H4 (cell line): ENCODE measurements at places on chromosomes 1 and 21. TPM values are rescaled to one million over a fixed set of nuclear protein-coding genes. Genes with fewer than 3 reads are reported as not detected.

NR5A2 gene
- 0.06 TPM in 2 replicates for total RNA-seq

ZNF648 gene
- total RNA-seq, result 0.06 TPM in 1 of 2 replicates, not detected in the other

MX2 gene
- total RNA-seq, result 36.7 and 38.6 TPM in 2 replicates

CRYBG2 gene
- total RNA-seq, result not detected in 2 replicates

SMCP gene
- not detected in 2 replicates for total RNA-seq

PEAR1 gene
- total RNA-seq, result not detected in 2 replicates

TIPRL gene
- total RNA-seq, result 48.2 and 49.1 TPM in 2 replicates

SPATA17 gene
- total RNA-seq, result 0.27 and 0.39 TPM in 2 replicates

SLAMF9 gene
- total RNA-seq, result 2.2 TPM in 1 of 2 replicates, not detected in the other
